ENCODE measurements at places on chromosomes 6 and 20.

DNA sequence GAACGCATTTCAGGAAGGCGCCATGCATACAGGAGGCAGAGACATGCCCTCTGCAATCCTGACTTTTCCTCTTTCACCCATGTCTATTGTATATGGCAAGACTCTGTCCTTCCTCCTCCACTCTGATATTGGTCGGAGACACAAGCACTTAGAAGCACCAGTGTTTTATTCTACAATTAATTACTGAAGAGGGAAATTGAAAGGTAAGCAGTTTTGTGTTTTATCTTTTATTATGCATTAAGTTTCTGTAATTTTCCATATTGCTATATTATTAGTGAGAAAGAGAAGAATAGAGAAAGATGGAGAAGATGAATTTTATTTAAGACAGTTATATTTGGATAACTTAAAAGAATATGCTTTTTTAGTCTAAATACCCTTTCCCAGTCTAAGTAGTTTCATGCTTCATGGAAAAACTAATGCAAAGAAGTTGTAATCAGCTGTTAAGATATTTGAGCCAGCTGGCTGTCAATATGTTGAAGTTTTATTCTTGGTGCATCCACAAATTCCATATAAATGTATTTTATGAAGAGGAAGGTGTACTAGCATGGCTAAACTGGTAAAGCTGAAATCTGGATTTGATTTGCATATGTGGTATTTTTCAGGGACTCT is 13.6 kb downstream of the ARID1B start:
- no peak overlapping the region for H3K27ac ChIP-seq
- H3K36me3 ChIP-seq, result no peaks in the 10 kb centered on the region
- no peaks in the 10 kb centered on the region for H3K27me3 ChIP-seq
- H3K4me3 ChIP-seq, result no peak overlapping the region
- no peak for DNase-seq

DNA sequence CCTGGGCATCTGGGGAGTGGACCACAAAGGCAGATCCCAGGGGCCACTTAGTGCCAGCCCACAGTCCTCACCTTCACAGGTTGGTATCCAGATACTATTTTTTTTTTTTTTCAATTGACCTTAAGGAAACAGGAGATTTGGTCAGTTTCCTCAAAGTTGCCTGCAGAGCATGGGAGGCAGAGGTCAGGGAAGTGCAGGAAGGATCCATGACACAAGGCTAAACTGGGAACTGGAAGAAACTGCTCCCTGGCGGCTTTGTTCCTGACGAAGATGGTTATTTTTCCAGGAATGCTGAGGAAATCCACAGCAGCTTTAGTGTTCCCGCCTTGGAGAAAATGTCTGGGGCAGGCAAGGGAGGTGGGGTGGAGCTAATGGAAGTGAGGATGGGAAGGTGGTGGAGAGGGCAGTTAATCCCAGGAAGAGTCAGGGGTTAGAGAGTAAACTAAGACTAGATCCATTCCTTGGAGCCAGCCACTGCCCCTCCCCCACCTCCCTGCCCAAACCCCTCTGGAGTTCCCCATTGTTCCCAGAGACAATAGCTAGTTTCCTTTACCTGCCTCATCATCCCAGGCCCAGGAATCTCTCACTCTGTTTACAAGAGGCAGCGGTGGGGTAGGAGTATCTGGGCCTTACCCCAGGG is 14.3 kb upstream of the MYMX start:
- no peak for DNase-seq
- no peaks in the 10 kb centered on the region for H3K27me3 ChIP-seq
- H3K27ac ChIP-seq, result no peak overlapping the region
- no peaks in the 10 kb centered on the region for H3K36me3 ChIP-seq

DNA sequence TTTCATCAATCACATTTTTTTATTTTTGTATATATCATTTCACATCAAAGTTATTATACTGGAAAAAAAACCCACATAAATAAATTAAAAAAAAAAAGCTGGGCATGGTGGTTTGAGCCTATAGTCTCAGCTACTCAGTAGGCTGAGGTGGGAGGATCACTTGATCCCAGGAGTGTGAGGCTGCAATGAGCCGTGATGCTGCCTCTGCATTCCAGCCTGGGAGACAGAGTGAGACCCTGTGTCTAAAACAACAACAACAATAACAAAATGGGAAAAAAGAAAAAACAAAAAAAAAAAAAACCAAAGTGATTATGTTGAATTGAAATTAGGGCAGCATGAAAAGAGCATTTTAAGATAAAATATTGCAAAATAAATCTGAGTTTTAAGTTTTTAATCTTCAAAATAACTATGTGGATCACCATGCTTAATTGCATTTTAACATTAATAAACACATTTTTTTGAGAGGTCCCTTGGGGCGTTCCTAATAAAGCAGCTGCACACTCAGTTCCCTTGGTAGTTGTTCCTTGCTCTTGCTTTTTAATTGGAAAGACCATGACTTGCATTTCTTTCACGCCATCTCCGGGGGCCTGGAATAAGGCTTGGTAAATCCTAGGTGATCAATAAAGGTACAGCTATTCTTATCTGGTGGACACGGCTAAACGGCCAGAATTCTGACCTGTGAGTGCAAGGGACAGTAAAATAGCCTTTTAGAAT is 15.1 kb downstream of the NOX3 start:
- no peak for DNase-seq
- H3K4me1 ChIP-seq, result no peaks in the 10 kb centered on the region
- H3K27me3 ChIP-seq, result no peaks in the 10 kb centered on the region
- H3K4me3 ChIP-seq, result no peak overlapping the region
- H3K36me3 ChIP-seq, result no peaks in the 10 kb centered on the region

DNA sequence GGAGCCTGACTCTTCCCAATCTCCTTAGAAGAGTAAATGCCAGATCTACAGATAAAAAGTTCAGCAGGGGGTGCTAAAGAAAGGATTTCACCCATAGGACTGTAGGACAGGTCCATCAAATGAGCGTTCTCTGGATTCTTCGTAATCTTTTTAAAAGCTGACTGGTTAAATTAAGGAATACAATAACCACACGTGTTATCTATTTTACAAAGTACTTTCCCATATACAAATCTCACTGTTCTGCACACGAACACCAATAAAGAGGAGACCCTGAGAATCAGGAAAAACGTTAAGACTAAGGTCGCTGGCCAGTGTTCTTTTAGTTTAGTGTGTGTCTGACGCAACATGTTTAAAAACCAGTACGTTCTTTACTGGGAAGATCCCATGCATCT is 542 bp downstream of the TUBE1 start:
- H3K36me3 ChIP-seq, result no peaks in the 10 kb centered on the region
- no peaks in the 10 kb centered on the region for H3K27me3 ChIP-seq
- H3K4me3 ChIP-seq, result peak overlapping the region; percentile 85
- H3K27ac ChIP-seq, result peak overlapping the region; percentile 62
- no peak for DNase-seq

- H3K4me3 ChIP-seq, result no peak overlapping the region
- H3K27me3 ChIP-seq, result no peaks in the 10 kb centered on the region
- no peak overlapping the region for H3K27ac ChIP-seq
- no peak for DNase-seq
- peaks cover 3% of the 10 kb centered on the region for H3K36me3 ChIP-seq
Observed at GRCh38 chr6:69763763-69764162, 33.0 kb downstream of the LMBRD1 start.

GRCh38 chr6:13308332-13308731 is 20.0 kb downstream of the TBC1D7 start:
- H3K27ac ChIP-seq, result no peak overlapping the region
- H3K4me3 ChIP-seq, result no peak overlapping the region
- no peaks in the 10 kb centered on the region for H3K4me1 ChIP-seq
- peaks cover 6% of the 10 kb centered on the region for H3K36me3 ChIP-seq
- no peak for DNase-seq
- no peaks in the 10 kb centered on the region for H3K27me3 ChIP-seq

DNA sequence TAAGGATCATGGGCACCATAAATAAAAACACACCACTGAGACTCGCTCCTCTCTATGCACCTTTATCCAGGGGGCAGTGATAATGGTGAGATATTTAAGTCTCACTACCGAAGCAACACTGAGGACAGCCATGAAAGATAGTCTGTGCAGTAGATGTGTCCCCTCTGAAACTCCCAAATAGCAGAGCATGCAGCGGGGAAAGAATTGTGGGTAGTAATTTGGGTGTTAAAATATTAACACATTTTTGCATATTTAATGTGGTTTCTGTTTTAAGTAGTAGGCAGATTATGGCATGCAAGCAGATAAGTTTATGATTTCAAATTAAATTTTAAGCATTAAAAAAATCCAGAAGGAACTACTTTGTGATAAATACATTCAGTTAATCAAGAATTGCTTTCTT is 82.7 kb downstream of the CTNNBL1 start:
- H3K36me3 ChIP-seq, result peaks cover 24% of the 10 kb centered on the region
- H3K4me1 ChIP-seq, result no peaks in the 10 kb centered on the region
- H3K4me3 ChIP-seq, result no peak overlapping the region
- H3K27me3 ChIP-seq, result no peaks in the 10 kb centered on the region
- no peak for DNase-seq

DNA sequence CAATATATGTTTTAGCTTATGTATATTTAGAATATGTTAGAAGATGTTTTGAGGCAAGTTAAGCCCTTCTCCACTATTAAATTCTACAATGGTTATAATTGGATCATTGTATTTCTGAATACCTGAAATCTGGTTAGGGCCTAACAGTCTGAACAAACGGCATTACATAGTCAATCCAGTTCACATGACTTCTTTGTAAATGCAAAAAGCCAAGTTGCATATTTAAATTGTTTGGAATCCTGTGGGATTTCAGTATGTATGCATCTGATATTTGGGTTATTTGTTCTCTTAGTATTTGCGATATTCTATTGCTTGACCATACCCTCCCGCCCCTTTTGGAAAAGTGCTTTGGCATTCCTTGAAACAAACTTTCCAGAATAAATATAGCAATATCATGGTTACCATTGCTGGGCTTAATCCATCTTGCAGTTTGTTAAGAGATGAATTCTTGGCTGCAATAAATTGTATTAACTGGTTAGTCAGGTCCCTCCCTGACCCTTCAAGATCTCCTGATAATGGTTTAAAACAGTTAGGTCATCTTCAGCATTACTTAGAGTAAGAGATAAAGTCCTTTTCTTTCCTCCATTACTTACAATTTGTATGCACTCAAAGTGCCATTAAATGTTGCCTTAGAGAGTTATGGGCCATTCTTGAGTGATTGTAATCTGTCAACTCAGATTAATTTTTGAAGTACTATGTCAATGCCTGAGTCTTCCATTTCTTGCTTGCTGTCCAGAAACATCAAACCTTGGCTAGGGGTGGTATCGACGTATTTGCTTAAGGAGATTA is 36.5 kb downstream of the LRRC1 start:
- no peaks in the 10 kb centered on the region for H3K36me3 ChIP-seq
- no peak overlapping the region for H3K27ac ChIP-seq
- H3K4me3 ChIP-seq, result no peak overlapping the region
- no peaks in the 10 kb centered on the region for H3K4me1 ChIP-seq
- no peak for DNase-seq

- no peaks in the 10 kb centered on the region for H3K36me3 ChIP-seq
- H3K27ac ChIP-seq, result no peak overlapping the region
- H3K4me1 ChIP-seq, result no peaks in the 10 kb centered on the region
- no peaks in the 10 kb centered on the region for H3K27me3 ChIP-seq
- no peak for DNase-seq
- no peak overlapping the region for H3K4me3 ChIP-seq
Observed at GRCh38 chr6:132830334-132830751, 16.0 kb downstream of the RPS12 start.

- peak overlapping the region; percentile 37 for H3K27ac ChIP-seq
- no peak for DNase-seq
- H3K27me3 ChIP-seq, result no peaks in the 10 kb centered on the region
- peaks cover 4% of the 10 kb centered on the region for H3K4me1 ChIP-seq
- H3K4me3 ChIP-seq, result no peak overlapping the region
- H3K36me3 ChIP-seq, result no peaks in the 10 kb centered on the region
Observed at GRCh38 chr6:151481786-151482185, 12.0 kb upstream of the CCDC170 start.

GRCh38 chr6:147395158-147395557 is 113.3 kb upstream of the SAMD5 start:
- DNase-seq, result no peak
- H3K27me3 ChIP-seq, result no peaks in the 10 kb centered on the region
- H3K4me1 ChIP-seq, result no peaks in the 10 kb centered on the region
- no peak overlapping the region for H3K27ac ChIP-seq
- no peaks in the 10 kb centered on the region for H3K36me3 ChIP-seq

DNA sequence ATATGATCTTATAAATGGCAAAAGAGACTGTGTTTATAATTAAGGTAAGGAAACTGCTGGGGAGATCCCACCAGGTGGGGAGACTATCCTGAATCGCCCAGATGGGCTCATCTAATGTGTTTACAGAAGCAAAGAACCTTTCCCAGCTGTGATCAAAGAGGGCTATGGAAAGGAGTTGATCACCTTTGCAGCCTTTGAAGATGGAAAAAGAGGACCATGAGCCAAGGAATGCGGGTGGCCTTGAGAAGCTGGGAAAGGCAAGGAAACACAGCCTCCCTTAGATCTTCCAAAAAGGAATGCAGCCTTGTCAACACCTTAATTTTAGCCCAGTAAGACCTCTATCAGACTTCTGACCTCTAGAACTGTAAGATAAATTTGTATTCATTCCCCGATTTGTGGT is 66.5 kb upstream of the ADGRG6 start:
- H3K36me3 ChIP-seq, result no peaks in the 10 kb centered on the region
- no peak overlapping the region for H3K4me3 ChIP-seq
- DNase-seq, result no peak

GRCh38 chr20:52404671-52405070 is 213.1 kb upstream of the ZFP64 start:
- no peaks in the 10 kb centered on the region for H3K27me3 ChIP-seq
- H3K4me3 ChIP-seq, result no peak overlapping the region
- no peak overlapping the region for H3K27ac ChIP-seq
- no peak for DNase-seq
- H3K36me3 ChIP-seq, result no peaks in the 10 kb centered on the region
- H3K4me1 ChIP-seq, result no peaks in the 10 kb centered on the region

- no peak overlapping the region for H3K27ac ChIP-seq
- no peaks in the 10 kb centered on the region for H3K27me3 ChIP-seq
- H3K36me3 ChIP-seq, result no peaks in the 10 kb centered on the region
- peaks cover 12% of the 10 kb centered on the region for H3K4me1 ChIP-seq
- H3K4me3 ChIP-seq, result peak overlapping the region; percentile 31
- no peak for DNase-seq
Observed at GRCh38 chr6:116616737-116617053, 416 bp downstream of the RSPH4A start.

- DNase-seq, result peak; percentile 29
- no peaks in the 10 kb centered on the region for H3K27me3 ChIP-seq
- H3K4me1 ChIP-seq, result no peaks in the 10 kb centered on the region
- H3K27ac ChIP-seq, result no peak overlapping the region
Observed at GRCh38 chr6:169839029-169839481, 87.6 kb downstream of the ERMARD start.

DNA sequence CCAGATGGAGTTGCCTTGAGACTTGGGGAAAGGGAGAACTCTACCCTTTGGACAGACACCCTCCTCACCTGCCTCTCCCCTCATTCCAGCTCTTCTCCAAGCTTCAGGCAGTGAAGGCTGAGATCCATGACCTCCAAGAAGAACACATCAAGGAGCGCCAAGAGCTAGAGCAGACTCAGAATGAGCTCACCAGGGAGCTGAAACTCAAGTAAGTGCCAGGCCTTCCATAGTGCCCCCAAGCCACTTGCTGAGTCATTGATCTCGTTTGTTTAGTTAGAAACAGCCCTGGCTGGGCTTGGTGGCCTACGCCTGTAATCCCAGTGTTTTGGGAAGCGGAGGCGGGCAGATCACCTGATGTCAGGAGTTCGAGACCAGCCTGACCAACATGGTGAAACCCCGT is 39.2 kb downstream of the KIF3B start:
- no peak overlapping the region for H3K4me3 ChIP-seq
- H3K36me3 ChIP-seq, result peaks cover 19% of the 10 kb centered on the region
- no peak for DNase-seq
- no peaks in the 10 kb centered on the region for H3K4me1 ChIP-seq
- no peak overlapping the region for H3K27ac ChIP-seq

GRCh38 chr20:19747903-19748302 is 10.2 kb upstream of the RIN2 start:
- H3K36me3 ChIP-seq, result no peaks in the 10 kb centered on the region
- DNase-seq, result no peak
- H3K4me1 ChIP-seq, result no peaks in the 10 kb centered on the region
- no peaks in the 10 kb centered on the region for H3K27me3 ChIP-seq
- H3K27ac ChIP-seq, result no peak overlapping the region
